ENCODE measurements at places on chromosomes 7 and 10.

- no peak for DNase-seq
These were observed at the start of gene OR2F2 for GRCh38 chr7:143934526-143935325. Gene OR2F2 (plus strand): TSS chr7:143935233. CDS start chr7:143935233, 0 bp downstream.

GRCh38 chr10:132967540-132967939, 25.2 kb upstream of the CFAP46 start:
- no peak for DNase-seq

GRCh38 chr10:119859420-119860258, 13.0 kb downstream of the MCMBP start:
- DNase-seq, result no peak

DNA sequence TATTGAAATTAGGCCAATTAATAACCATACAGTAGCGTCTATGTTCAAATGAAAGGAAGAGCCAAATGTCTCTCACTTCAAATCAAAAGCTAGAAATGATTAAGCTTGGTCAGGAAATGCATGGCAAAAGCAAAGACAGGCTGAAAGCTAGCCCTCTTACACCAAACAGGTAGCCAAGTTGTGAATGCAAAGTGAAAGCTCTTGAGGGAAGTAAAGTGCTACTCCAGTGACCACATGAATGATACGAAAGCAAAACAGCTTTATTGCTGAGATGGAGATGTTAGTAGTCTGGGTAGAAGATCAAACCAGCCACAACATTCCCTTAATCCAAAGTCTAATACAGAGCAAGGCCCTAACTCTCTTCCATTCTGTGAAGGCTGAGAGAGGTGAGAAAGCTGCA, 123.8 kb downstream of the TEX36 start:
- no peak for DNase-seq

GRCh38 chr10:69397972-69398371, 18.7 kb downstream of the TACR2 start:
- DNase-seq, result no peak

GRCh38 chr10:1633783-1634182, 103.5 kb downstream of the ADARB2 start:
- no peak for DNase-seq
